ENCODE measurements at places on chromosomes 2 and 18.

DNA sequence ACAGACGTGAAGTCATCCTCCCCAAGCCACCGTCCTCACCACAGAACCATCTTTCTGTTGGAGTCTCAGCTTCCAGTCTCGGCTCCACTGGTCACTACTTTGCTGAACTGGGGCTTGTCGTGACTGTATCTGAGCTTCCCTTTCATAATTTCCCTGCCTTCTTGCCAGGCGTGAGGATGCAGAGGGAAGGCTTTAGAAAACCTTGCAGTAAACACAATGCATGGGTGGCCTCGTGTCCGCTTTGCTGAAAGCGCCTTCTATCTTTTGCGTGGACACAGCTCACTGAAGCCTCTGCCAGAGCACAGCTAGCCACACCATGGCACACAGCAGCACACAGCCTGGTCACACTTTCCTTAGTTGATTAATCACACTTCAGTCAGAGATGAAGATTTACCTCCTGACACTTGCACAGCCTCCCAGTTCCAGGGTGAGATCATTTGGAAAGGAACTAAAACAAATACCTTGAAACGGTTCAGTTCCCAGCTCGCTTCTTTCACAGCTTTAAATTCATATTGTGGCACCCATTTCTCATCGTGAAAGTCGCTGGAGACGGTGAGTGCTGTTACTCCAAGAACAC lies 2.8 kb upstream of the GPR45 start:
- no peak for DNase-seq

DNA sequence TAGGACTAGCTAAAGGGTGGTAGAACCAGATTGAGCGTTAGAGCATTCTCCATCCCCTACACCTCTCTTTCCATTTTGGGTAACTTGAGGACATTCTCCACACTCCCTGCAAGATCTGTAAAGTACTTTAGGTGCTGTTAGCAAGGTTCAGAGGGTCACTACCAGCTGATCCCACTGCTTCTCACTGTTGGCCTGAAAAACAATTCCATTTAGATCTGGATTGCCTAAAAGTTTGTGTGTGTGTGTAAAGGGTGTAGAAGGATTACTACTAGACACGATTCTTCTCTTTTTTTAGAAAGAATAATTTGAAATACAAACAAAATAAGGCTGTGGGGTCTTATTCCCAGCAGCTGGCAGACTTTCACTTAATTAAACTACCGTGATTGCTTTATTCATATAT lies 95.1 kb upstream of the TMEM178A start:
- DNase-seq, result no peak

- DNase-seq, result no peak
These were observed 99.2 kb upstream of the VRK2 start for GRCh38 chr2:57947398-57947797.

DNA sequence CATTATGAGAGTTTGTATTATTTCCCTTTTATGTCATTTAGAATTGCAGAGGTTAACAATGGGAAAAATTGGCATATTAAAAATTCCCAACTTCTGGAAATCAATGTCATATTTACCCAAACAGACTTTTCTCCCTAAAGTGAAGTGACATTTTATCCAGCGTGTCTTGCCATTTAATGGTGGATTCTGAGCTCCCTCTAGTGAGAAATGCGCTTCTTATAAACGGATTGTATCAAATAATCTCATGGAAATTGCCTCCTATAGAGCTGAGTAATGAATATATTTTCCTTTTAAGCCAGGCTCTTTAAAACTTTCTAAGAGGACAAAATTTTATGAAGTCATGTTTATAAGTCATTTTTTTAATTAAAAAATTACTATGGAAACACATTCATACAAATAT lies 5.7 kb upstream of the GCFC2 start:
- no peak for DNase-seq

- no peak for DNase-seq
These were observed 49.2 kb upstream of the DARS1 start for GRCh38 chr2:136034629-136035028.

DNA sequence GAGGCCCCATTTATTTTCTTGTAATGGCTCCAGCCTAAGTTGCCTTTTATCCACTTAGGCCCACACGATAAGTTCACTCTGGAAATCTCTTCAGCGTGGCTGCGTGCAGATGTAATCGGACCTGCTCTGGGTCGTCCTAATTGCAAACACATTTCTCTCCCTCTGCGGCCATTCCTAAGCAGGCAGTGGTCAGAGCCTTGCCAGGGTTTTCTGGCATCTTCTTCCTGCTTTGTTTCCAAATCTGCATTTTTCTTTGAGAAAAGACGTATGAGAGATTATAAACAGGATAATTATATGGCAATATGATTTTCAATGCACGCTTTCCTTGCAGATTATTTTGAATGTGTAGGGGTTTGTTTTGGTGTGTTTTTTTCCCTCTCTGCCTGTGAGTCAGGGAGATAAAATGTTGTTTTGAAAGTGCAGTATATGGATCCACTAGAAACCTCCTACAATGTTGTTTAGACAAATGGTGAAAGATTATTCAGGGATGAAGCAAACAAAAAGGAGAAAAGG lies 239.4 kb upstream of the TANK start:
- peak; percentile 9 for DNase-seq

DNA sequence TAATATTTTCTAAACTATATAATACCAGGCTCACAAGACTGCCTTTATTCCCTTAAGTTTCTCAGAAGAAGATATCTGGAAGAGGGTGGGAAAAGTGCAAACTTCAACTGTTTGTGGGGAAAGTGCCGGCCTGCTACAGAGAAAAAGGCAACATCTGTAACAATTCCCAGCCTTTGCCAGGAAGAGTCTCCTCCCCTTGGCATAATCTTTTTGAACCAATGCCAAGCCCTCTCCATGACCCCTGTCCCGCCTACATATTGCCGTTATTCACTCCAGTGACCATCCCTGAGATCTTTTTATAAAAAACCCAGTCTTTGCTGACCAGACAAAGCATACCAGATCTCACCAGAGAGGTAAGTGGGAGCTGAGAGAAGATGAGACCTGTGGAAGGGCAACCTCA lies at the start of gene REG3G:
TSS of gene REG3G (plus strand) at position 282 of the 400 bp plus-strand sequence. CDS start 392 bp downstream, outside the sequence.
- no peak for DNase-seq

DNA sequence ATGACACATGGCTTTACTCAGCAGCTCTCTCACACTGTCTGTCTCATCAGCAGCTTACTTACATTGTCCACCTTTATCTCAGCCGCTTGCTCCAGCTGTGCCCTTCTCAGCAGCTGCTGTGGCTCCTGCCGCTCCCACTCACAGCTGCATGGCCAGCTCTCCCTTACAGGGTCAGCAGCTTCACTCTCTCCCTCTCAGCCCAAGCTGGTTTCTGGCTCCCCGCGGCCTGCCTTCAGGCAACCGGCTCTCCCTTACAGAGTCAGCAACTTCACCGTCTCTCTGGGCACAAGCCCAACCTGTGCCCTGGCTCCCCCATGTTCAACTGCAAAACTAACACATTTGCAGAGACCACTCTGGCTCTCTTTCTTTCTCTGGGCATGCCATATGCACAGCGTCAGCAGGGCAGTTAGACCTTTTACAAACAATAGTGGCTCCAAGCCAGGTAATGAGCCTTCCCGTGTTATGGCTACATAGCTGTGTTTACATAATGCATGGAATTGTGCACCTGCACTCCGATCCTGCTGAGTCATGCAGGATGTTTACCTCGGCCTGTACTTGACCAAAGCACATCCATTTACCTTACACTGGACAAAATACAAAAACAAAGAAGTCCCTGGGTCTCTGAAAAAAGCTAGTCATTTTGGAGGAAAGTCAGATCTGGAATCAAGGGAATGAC lies 167.3 kb downstream of the DOK6 start:
- peak; percentile 32 for DNase-seq
